ENCODE measurements at places on chromosomes 3 and 15.
A peak's percentile ranks its signal among the peaks of the same experiment; 100 is the strongest.

- DNase-seq, result no peak
These were observed 192.0 kb downstream of the GHSR start for GRCh38 chr3:172256101-172256734.

DNA sequence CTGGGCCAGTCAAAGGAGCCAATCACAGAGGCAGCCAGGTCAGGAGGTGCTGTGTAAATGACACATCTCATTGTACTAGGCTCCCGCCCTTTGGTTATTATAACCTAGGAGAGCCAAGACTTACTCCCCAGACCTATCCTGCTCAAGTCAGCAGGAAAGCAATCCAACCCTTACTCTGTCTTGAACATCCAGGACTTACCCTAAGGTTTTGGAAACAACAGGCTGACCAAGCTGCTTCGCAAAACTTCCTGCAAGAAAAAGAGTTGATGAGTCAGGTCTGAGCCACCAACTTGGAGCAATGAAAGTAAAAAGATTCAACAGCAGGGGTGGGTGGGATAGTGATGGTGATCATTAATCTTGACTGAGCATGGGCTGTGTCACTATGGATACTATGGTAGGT is 144.4 kb downstream of the MYLK start:
- no peak for DNase-seq

DNA sequence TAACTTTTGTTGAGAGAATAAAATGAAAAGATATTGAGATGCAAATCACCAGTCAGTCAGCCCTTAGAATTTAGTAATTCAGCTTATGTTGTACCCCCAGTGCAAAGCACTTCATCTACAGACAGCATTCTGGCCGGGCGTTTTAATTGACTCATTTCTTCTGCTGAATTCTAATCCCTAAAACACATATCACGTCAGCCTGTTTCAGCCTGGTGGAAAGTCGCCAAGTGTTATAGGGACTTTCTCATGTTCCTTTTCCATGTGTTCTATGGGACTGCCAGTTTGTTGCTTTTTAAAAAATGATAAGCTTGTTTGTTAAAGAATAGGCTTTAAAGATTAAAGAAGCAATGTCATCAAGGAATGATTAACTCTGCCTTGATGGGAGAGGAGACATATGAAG is 169.7 kb upstream of the BFSP2 start:
- no peak for DNase-seq

- DNase-seq, result peak; percentile 78
These were observed 142.4 kb upstream of the TLE3 start for GRCh38 chr15:70240082-70240481.

- DNase-seq, result no peak
These were observed 2.1 kb upstream of the PPM1L start for GRCh38 chr3:160753953-160754352.

DNA sequence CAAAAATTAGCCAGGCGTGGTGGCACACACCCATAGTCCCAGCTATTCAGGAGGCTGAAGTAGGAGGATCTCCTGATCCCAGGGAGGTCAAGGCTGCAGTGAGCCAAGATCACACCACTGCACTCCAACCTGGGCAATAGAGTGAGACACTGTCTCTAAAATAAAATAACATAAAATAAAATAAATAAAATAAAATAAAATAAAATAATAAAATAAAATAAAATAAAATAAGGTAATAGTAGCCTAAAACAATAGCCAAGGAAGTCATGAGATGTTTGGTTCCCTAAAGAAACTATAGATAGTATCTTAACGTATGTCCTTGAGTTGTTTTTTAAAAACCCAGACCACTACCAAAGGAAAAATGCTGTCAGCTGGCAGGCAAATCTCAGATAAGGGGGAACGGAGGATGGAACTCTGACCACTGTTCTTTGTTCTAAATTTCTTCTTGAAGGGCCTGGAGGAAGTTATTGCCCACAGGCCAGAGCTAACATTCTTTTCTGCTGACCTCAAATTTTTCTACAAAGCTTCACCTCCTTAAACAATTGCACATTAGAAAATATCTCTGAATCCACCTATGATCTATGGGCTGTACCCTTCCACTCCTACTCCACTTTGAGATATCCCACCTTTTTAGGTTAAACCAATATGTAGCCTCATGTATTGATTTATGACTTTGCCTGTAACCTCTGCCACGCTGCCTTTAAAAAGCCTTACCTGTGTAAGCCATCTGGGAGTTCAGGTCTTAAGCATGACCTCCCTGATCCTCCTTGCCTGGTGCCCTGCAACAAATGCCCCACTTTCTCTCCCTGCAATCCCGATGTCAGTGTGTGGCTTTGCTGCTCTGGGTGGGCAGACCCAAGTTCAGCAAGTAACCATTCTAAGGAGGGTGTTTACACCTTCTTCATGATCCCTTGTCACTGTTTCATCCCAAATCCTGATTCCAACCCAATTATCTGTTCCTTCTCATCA is 126.2 kb upstream of the BHLHE40 start:
- no peak for DNase-seq

DNA sequence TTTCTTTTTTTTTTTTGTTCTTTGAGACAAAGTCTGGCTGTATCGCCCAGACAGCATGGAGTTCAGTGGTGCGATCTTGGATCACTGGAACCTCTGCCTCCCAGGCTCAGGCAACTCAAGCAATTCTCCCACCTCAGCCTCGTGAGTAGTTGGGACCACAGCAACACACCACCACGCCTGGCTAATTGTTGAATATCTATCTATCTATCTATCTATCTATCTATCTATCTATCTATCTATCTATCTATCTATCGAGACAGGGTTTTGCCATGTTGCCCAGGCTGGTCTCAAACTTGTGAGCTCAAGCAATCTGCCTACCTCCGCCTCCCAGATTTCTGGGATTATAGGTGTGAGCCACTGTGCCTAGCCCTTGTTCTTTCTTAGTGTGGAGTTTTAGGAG is 143.3 kb upstream of the DPH6 start:
- no peak for DNase-seq

DNA sequence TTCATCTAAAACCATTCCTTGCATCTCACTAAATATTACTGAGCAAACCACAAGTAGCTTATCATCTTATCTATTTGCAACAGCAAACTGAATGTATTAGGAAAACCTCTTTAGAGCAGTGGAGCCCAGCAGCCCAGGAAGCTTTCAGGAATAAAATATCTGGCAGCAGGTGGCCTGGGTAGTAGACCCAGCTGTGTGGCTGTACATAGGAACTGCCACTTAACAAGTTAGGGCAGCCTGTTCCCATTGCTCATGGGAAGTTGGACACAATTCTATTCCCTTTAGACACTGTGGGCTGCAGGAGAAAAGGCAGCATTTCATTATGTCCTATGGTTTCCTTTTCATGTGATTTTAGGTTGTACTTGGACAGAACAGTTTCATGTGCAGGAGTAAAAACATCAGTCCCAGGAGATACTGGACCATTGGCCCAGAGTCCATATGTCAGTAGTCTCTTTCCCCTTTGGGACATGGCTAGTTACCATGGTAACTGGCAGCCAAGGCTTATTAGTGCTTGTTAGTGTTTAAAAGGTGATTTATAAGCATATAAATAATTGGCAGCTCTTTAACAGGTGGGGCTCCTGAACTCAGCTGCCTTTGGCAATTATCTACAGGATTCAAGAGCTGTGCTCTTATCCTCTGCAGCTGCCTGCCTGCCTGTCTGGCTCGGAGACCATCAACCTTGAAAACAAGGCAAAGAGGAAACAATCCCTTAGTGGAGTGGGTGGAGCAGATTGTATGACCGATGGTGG is 28.9 kb upstream of the LSAMP start:
- no peak for DNase-seq

- no peak for DNase-seq
These were observed 10.9 kb downstream of the MASP1 start for GRCh38 chr3:187280644-187281043.

- no peak for DNase-seq
These were observed 182.7 kb downstream of the CNTN6 start for GRCh38 chr3:1275495-1275894.

- no peak for DNase-seq
These were observed 14.6 kb downstream of the SCG5 start for GRCh38 chr15:32656091-32656490.

- DNase-seq, result no peak
These were observed 4.4 kb downstream of the GXYLT2 start for GRCh38 chr3:72892081-72892775.

All from GM10248 (cell line).